IgD-negative memory B cell (primary cell): ENCODE measurements at places on chromosomes 7 and 10. TPM values are rescaled to one million over a fixed set of nuclear protein-coding genes. Genes with fewer than 3 reads are reported as not detected.

The INA gene
- not detected for polyA plus RNA-seq

The CCDC146 gene
- 1.0 TPM for polyA plus RNA-seq

The HKDC1 gene
- polyA plus RNA-seq = 0.43 TPM

The CUX1 gene
- polyA plus RNA-seq = 22.2 TPM

The RAMP3 gene
- not detected for polyA plus RNA-seq

The BCL7B gene
- 78.5 TPM for polyA plus RNA-seq

The MRLN gene
- not detected for polyA plus RNA-seq

The ADRB1 gene
- not detected for polyA plus RNA-seq

The SPDYE9 gene
- 0.19 TPM for polyA plus RNA-seq

The CYP26A1 gene
- polyA plus RNA-seq = not detected

The ACTL6B gene
- not detected for polyA plus RNA-seq

The DPCD gene
- 2.2 TPM for polyA plus RNA-seq

The GPR26 gene
- not detected for polyA plus RNA-seq

The GHRHR gene
- polyA plus RNA-seq = not detected

The TPK1 gene
- polyA plus RNA-seq = 16.8 TPM

The CALML5 gene
- polyA plus RNA-seq = not detected

The SHH gene
- not detected for polyA plus RNA-seq

The LAMB1 gene
- not detected for polyA plus RNA-seq

The DOCK1 gene
- polyA plus RNA-seq = not detected

The RPA3 gene
- polyA plus RNA-seq = 99.9 TPM

The RET gene
- polyA plus RNA-seq = 0.05 TPM

The AGMO gene
- not detected for polyA plus RNA-seq

The HOXA7 gene
- 1.0 TPM for polyA plus RNA-seq

The MMD2 gene
- polyA plus RNA-seq = not detected

The KCNMA1 gene
- polyA plus RNA-seq = 5.5 TPM

The PMS2 gene
- polyA plus RNA-seq = 14.2 TPM

The CPN1 gene
- not detected for polyA plus RNA-seq

The SPDYE5 gene
- 0.24 TPM for polyA plus RNA-seq

The CCNJ gene
- 1.1 TPM for polyA plus RNA-seq

The UTF1 gene
- polyA plus RNA-seq = not detected

The H2BK1 gene
- not detected for polyA plus RNA-seq

The PRSS37 gene
- polyA plus RNA-seq = not detected

The ITPRID1 gene
- polyA plus RNA-seq = not detected

The YKT6 gene
- 46.3 TPM for polyA plus RNA-seq

The CDC14C gene
- not detected for polyA plus RNA-seq

The GFRA1 gene
- not detected for polyA plus RNA-seq

The GPNMB gene
- polyA plus RNA-seq = not detected

The CCL24 gene
- not detected for polyA plus RNA-seq

The FRAT1 gene
- polyA plus RNA-seq = 6.2 TPM

The FLNC gene
- polyA plus RNA-seq = not detected

The PSD gene
- 2.8 TPM for polyA plus RNA-seq

The PWWP2B gene
- 9.0 TPM for polyA plus RNA-seq

The RPEL1 gene
- polyA plus RNA-seq = not detected

The HACD1 gene
- not detected for polyA plus RNA-seq

The SLC25A13 gene
- 15.0 TPM for polyA plus RNA-seq

The SLC29A4 gene
- polyA plus RNA-seq = not detected

The CPA2 gene
- polyA plus RNA-seq = not detected

The NUPR2 gene
- not detected for polyA plus RNA-seq

The NPSR1 gene
- not detected for polyA plus RNA-seq

The CASP7 gene
- polyA plus RNA-seq = 13.4 TPM

The FANK1 gene
- not detected for polyA plus RNA-seq

The KNDC1 gene
- 0.05 TPM for polyA plus RNA-seq

The DRGX gene
- polyA plus RNA-seq = not detected

The ASAH2 gene
- 1.5 TPM for polyA plus RNA-seq
